ENCODE measurements at places on chromosomes 3 and 15.

GRCh38 chr3:53092216-53092615, 38.0 kb downstream of the RFT1 start:
- DNase-seq = no peak

DNA sequence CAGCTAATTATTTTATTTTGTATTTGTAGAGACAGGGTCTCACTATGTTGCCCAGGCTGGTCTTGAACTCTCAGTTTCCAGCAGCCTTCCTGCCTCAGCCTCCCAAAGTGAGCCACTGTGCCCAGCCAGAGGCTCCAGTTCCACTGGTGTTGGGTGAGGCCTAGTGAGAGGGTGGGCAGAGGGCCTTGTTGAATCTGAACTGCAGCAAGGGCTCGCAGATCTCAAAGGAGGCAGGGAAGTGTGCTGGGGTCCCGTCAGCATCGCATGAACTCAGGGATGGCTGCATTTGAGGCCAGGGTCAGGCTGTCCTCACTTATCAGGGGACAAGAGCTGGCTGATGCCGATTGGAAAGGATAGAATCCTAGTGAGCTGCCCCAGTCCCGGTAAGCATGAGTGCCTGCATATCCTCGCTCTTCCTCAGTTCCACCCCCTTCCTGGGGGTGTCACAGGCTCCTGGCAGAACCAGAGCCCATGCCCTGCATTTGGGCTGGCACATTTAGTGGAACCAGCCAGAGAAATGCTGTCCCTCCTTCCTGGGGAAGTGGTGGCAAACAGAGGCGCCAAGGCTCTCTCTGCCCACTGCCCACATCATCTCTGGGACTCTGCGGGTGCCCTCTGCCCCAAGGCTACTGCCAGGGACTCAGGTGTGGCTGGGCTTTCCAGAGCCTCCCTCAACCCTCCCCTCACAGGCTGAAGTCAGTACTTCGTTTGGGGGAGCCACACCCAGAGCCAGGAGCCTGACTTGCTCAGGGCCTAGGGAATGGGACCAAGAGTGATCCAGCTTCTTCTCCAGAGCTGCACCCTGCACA, 24.1 kb downstream of the ALS2CL start:
- no peak for DNase-seq

GRCh38 chr3:94115482-94115881, 52.6 kb downstream of the NSUN3 start:
- DNase-seq = no peak

DNA sequence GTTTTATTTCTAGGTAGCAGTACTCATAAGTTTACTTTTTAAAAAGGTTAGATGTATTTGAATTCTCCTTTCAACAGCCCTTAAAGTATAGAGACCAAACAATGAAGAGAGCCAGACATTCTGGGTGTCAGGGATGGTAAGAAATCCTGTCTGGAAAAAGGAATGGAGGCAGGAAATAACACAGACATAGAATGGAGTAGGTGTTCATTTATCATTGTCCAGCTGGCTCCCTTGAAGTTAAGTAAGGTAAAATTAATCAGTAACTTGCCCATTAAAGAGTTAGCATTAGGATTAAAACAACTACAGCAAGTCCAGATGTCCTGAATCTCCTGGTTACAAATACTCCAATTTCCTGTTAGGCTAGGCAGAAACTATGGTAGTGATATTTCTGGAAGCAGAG, 13.5 kb upstream of the SUCNR1 start:
- DNase-seq = no peak

DNA sequence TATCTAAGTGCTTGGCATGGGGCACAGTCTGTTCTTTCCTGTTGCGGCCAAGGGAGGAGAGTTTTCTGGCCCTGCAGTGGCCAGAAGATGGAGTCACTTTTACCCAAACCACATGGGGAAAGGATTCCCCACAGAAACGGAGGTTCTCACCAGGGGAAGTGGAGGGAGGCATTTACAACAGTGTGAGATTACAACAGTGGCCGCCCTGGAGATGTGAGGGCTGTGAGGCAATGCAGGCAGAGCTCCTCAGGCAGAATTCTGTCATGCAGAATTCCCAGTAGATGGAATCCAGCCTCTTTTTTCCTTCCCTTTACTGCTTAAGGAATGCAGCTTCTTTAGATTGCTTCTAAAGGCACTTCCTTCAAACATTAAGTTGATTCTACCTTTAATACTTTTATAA, 83.1 kb downstream of the CACNA1D start:
- no peak for DNase-seq

- no peak for DNase-seq
These were observed 189.5 kb downstream of the TPRG1 start for GRCh38 chr3:189361103-189361835.

GRCh38 chr15:69185706-69186105, 25.3 kb downstream of the GLCE start:
- DNase-seq = no peak

DNA sequence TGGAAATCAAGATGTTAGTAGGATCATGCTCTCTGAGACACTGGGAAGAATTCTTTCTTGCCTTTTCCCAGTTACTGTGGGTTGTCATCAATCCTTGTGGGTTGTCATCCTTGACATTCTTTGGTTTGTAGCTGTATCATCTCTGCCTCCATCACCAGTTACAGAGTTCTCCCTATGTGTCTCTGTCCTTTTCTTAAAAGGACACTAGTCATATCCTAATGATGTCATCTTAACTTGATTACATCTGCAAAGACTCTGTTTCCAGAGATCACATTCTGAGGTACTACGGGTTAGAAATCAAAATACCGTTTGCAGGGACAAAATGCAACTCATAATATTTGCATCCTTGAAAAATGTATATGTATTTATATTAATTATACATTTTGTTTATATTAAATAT, 500.4 kb downstream of the ZBBX start:
- DNase-seq = no peak

DNA sequence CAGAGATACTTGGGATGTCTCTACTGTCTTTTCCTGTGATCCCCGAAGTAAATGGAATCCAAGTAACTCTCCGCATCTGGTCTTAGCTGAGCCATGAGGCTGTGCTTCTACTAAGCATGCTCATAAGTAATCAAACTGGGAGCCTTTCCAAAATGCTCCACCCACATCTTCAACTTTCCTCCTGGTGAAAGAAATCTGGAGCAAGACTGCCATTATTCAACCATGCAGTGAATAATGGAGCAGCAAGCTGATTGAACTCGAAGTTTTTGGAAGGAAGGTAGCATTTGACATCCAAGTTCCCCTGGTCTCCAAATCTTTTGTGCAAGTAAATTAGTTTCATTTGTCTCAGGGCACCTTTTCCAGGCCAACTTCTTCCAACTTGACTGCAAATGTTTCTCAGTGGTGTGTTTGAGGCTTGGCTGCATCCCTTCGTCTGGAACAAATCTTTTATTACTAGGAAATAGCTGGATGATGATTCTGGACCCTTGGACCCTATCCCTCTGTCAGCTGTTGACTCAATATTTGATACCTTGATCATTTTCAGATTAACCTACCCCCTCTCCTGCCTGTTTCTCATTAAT, 19.4 kb downstream of the GXYLT2 start:
- DNase-seq = no peak

GRCh38 chr3:143266927-143267326, 147.4 kb downstream of the CHST2 start:
- DNase-seq = no peak

GRCh38 chr3:56857178-56857577, 55.4 kb upstream of the ARHGEF3 start:
- DNase-seq = no peak

DNA sequence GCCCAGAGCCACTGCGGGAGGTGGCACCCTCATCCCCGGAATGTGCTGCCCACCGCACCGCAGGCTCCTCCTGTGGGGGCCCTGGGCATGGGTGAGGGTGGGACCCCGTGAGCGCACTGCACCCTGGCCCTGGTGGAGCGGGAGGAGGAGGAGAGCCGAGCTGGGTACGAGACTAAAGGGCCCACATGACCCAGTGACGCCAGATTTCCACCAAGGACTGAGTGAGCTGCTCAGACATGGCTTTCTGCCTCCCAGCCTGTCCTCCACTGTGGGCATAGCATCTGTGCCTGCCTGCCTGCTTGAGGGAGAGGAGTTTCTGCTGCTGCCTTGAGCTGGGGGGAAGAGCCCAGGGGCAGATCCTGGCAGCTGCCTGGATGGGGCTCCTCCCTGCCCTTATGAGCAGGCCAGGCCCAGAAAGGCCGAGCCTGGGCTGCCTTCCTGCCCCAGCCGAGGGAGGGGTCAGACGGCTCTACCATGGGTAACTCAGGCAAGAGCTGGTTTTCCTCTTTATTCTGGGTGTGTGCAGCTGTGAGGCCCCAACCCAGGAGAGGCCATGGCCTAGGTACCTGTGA, 88.4 kb downstream of the VGLL4 start:
- no peak for DNase-seq

DNA sequence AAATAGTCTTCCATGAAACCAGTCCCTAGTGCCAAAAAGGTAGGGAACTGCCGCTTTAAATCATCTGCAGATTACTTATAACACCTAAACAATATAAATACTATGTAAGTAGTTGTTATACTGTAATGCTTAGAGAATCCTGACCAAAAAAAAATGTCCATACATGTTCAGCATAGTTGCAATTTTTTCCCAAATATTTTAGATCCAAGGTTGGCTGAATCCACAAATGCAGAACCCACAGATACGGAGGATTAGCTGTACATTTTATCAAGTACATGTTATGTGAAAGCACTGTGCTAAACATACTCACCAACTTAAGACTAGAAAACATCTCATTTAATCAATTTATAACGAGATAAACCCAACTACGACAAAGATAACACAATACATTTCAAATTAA, 9.3 kb downstream of the MSL2 start:
- DNase-seq = no peak

DNA sequence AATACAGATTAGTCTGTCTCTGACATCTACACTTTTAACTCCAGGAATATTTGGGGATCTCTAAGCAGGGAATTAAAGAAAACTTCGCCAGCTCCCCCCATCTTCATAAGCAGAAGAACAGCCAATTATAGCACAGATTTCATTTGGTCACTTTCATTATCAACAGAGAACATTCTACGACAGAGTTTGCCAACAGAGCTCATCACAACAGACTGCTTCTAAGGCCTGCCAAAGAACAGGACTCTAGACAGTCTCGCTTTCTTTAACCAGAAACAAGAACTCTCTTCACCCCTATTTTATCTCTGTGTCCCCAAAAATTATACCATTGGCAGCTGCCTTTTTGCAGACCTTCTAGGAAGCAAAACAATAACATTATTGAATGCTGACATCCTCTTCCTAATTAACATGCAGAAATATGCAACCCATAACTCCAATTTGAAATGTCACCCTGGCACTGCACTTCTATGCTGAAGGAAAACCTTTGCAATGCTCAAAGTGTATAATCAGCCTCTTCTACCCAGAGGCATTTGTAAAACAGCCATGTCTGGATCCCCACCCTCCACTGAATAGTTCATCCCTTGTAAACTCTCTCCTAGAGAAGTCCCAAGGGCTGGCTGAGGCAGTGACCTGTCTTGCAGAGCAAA, 552.8 kb downstream of the MAGI1 start:
- no peak for DNase-seq

- DNase-seq = no peak
These were observed 217.7 kb downstream of the ATP8B4 start for GRCh38 chr15:49901321-49901720.

GRCh38 chr15:51260202-51260601, 78.2 kb downstream of the CYP19A1 start:
- no peak for DNase-seq

DNA sequence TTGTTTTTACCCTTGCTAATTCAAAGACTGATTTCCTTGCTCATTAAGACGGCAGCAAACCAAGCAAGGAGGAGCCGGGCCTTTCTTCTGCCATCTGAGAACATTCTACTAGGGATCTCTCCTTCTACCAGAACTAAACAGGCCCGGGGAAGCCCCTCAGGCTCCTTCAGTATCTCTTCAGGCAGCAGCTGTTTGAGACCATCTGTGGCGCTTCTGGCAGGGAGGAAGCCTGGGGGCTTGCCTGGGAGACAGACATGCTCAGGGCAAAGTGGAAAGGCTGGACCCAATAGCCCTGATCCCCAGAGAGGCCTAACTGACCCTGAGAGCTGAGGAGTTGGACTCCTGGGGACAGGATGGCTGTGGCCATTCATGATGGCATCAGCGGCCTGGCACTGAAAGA, 67.9 kb downstream of the FEM1B start:
- DNase-seq = no peak

- DNase-seq = peak; percentile 8
These were observed at the start of gene ABI3BP for GRCh38 chr3:100993309-100993708. Gene ABI3BP, minus strand, starts transcription at chr3:100993421. Its CDS starts 37 bp downstream, at chr3:100993384.

DNA sequence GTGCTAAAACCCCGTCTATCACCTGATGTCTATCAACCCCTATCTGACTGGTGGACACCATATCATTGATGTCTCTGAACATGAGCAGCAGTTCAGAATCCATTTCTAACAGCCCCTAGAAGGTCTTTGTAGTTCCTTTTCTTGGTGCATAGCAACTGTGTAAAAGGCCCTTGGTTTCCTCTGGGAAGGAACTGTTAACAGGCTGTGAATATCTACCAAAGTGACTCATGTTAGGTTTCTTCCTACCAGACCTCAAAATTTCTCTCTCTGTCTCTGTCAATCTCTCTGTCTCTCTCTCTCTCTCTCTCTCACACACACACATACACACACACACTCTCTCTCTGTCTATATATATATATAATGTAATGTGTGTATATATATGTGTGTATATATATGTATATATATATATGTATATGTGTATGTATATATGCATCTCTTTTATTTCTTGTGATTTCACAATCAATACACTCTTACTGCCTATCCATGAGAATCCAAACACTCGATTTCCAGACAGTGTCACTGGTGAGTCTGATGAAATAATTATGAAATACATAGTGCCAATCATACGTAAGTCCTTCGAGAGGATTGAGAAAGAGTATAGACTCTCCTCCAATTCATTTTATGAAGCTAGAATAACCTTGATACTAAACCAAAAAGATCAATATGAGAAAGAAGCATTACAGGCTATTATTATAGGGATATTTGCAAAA, 335.9 kb upstream of the SLCO3A1 start:
- DNase-seq = no peak

DNA sequence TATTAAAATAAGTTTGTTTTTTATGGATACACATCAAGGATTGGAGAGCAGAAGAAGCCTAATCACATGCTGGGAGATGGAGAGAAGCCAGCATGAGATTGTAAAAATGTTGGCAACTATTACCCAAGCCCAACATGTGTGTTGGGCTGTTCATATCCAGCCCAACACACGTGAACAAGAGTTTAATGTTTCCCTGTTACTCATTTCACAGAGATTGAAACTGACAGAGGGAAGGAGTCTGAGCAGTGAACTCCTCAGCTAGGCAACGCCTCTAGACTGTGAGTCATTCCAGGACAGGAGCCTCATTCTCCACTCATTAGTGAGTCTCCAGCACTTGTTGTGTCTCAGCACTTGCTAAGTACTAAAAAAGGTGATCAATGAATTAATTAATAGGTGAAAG, 43.2 kb upstream of the CMSS1 start:
- no peak for DNase-seq

All from stimulated activated CD4-positive, alpha-beta T cell treated with anti-CD3 and anti-CD28 coated beads, Interleukin-1b, Interleukin-23, amount 100 ng/mL, for 48 hours (primary cell).